Nucleus accumbens (tissue), 56 donors: ENCODE measurements at places on chromosomes 1 and 21.

GRCh38 chr1:24966724-24967346 is 36.8 kb upstream of the RUNX3 start:
- no peak for DNase-seq

GRCh38 chr1:200905411-200906052 is 10.8 kb downstream of the INAVA start:
- no peak for DNase-seq

GRCh38 chr1:23732363-23733224 is 10.7 kb upstream of the ELOA start:
- no peak for DNase-seq

- no peak for DNase-seq
Measured at GRCh38 chr1:117607471-117607870, 1.6 kb downstream of the TENT5C start.

DNA sequence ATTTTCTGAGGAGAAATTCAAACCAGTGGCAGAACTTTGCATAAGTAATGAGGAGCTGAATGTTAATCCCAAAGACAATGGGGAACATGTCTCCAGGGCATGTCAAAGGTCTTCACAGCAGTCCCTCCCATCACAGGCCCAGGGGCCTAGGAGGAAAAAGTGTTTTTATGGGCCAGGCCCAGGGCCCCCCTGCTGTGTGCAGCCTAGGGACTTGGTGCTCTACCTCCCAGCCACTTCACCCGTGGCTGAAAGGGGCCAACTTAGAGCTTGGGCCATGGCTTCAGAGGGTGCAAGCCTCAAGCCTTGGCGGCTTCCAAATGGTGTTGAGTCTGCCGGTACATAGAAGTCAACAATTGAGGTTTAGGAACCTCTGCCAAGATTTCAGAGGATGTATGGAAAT is 854.0 kb downstream of the LRRIQ3 start:
- DNase-seq, result no peak

- DNase-seq, result no peak
Measured at GRCh38 chr1:51902456-51902855, 23.9 kb upstream of the NRDC start.

DNA sequence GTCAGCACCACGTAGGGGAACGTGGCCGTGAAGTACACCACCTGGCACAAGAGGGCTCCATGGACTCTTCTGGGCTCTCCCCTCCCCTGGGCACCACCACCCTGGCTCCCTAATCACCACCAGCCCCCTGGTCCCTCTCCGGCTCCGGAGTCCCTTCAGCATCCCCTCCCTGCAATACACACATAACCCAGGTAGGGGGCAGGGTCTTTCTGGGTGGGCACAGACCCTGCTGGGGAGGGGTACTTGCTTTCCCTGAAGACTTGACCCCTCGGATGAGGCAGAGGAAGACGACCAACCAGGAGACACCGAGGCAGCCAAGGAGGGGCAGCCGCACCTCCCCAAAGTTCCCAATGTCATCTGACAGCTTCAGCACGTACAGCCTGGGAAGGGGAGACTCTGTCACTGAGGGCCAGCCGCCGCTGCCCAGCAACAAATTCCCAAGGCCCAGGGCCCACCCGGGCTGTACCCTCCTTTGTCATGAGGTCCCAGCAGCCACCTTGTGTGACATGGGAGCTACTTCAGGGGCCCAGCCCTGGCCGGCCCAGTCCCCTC is 11.3 kb downstream of the CCDC24 start:
- no peak for DNase-seq

GRCh38 chr21:15204970-15205286 is 140.1 kb upstream of the NRIP1 start:
- no peak for DNase-seq

GRCh38 chr1:165109013-165109412 is 247.5 kb downstream of the LMX1A start:
- DNase-seq, result no peak

DNA sequence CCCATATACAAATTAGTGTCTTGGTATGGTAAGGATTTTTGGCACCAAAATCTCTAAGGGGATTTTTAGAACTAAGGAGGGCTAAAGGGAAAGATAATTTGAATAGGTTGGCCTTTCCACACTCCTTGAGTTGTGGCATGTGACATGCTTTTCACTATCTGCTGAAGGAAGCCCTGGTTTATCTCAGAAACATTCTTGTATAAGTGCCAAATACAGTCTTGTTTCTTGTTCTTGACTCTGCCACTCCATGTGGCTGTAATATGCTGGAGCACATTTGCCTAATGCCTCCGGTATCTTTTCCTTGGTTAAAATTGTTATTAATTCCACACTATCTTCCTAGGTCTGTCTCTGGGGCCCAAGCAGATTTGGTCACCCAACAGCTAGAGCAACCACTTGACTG is 457.0 kb downstream of the USP25 start:
- no peak for DNase-seq

DNA sequence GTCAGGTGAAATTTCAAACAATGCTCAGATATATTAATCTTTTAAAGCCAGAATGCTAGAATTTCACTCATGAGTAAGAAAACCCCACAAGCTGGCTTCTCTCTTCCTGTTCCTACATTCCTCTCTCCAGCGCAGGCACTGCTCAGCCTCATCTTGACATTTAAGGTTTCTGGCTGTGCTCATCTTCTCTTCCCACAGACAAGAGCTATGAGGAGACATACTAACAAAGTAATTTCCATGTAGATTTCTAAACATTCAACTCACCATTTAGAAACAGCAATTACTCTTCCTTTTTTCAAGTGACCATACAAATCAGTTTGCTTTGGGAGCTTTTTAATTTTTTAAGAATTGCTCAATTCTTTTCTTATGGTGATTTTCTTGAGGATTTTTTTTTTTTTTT is 7.8 kb upstream of the LRRC8D start:
- DNase-seq, result no peak

- no peak for DNase-seq
Measured at GRCh38 chr1:66206563-66207144, 327.3 kb upstream of the SGIP1 start.

GRCh38 chr1:39142401-39143060 is 62.0 kb upstream of the MACF1 start:
- no peak for DNase-seq

- peak; percentile 84 for DNase-seq
Measured at GRCh38 chr1:44500181-44501046, 95.4 kb downstream of the RNF220 start.

- no peak for DNase-seq
Measured at GRCh38 chr1:52345252-52345651, 20.8 kb downstream of the CC2D1B start.

GRCh38 chr1:75980972-75981897 is 49.0 kb upstream of the ASB17 start:
- no peak for DNase-seq

- no peak for DNase-seq
Measured at GRCh38 chr1:61237659-61238358, 155.4 kb downstream of the NFIA start.

DNA sequence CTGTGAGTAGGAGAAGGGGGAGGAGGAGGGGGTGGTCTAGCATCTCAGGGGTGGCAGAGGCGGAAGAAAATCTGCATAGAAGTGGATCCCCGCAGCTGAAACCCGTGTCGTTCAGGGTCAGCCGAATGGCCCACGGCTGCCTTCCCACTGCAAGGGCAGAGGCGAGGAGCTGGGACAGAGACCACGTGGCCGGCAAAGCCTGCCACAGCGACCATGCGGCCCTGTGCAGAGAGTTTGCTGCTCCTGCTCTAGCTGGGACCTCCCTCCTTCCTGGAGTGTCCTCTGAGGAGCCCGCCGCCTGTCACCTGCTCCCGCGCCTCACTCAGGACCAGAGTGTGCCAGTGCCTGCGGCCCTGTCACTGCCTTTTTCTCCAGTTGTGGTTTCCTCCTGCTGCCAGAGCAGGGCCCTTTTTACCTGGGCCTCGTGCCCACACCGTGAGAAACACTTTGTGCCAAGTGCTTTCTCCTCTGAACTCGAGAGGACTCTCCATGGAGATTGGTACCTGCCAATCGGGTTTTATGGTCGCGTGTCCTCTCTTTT is 5.4 kb upstream of the TRPM2 start:
- no peak for DNase-seq

DNA sequence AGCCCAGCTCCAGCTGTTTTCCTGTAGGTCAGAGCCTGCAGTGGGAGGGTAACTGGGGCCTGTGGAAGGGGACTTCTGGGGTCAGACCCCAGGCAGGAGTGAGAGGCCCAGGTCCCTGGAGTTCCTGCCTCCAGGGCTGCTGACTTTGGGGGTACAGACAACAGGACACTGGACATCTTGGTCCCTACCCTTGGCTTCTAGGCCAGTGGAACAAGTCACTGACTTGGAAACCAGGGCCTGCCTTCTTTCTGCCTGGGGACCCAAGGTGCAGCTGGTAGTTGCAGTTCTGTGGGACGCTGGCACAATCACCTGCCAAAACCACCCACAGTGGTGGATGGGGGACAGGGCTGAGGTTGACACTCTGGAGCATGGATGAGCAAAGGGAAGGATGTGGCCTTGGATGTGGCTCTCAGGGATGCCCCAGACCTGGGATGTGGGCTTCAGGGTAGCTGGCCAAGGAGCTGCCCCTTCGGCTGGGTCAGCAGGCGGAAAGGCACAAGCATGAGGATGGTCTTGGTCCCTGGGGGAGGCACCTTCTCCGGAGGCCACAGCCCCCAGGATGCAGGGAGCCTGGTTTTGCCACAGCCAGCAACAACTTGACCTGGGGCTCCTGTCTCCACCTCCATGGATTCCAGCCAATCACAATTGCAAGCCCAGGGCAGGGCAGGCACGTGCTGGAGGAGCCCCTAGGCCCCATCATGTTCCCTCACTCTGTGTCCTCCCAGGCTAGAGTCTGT is 5.8 kb downstream of the JMJD4 start:
- DNase-seq, result no peak

- no peak for DNase-seq
Measured at GRCh38 chr1:184595596-184595995, 159.1 kb downstream of the EDEM3 start.

GRCh38 chr1:160375788-160376524 is 9.1 kb downstream of the NHLH1 start:
- no peak for DNase-seq

DNA sequence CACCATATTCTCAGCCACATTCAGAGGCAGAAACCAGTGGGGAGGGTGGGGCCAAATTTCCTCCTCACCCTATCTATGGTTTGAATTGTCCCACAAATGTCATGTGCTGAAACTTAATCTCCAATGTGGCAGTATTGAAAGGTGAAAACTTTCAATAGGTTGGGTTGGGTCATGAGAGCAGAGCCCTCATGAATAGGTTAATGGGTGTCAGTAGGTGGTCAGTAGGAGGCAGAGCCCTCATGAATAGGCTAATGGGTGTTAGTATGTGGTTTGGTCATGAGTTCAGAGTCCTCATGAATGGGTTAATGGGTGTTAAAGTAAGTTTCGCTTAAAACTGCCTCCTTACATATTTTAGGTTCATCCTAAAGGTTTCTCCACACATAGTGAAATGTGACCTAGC is 170.0 kb downstream of the FCRL5 start:
- no peak for DNase-seq

DNA sequence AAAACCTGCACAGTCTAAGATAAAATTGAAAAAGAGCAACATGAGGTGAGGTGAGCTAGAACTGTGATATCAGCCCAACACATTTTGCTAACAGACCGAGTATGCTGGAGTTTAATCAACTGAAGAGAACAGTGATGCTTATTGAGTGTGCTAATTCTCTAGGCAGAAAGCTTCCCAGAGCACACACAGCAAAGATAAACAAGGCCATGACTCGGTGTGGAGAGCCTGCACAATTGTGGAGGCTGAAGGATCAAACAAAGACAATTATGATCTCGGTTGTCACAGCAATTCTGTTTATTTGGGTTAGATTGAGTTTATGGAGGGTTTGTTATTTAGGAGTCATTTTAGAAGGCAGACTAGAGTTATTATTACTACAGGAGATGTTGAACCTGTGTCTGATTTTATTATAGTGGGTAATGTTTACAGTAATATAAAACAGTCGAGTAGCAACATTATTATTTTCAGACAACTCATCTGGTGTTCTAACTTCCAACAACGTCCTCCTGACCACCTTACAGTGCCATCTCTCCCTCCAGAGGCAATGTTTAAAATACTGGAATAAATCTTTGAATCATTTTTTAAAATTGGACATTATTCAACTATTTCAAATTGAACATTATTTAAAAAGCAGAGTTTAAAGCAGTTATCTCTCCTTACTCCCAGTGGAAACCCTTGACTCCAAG is 40.2 kb downstream of the DPT start:
- DNase-seq, result no peak

DNA sequence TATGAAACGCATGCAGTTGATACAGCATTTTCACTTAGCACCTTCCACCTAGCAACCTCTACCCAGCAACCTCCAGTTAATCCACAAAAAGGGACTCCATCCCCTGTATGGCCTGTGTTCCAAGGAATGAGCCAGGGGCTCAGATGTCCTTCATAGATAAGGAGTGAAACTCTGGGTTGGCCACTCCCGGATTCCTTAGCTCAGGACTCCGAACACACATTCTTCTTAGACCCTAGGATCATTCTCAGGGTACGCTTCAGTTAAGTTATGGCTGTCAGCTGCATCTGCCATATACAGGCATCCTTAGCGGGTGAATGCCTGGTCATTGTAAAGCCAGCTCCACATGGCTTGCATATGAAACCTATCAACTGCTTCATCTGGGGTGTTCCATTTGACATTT is 15.9 kb upstream of the IFI6 start:
- no peak for DNase-seq

GRCh38 chr1:94602316-94602715 is 60.8 kb upstream of the F3 start:
- no peak for DNase-seq

DNA sequence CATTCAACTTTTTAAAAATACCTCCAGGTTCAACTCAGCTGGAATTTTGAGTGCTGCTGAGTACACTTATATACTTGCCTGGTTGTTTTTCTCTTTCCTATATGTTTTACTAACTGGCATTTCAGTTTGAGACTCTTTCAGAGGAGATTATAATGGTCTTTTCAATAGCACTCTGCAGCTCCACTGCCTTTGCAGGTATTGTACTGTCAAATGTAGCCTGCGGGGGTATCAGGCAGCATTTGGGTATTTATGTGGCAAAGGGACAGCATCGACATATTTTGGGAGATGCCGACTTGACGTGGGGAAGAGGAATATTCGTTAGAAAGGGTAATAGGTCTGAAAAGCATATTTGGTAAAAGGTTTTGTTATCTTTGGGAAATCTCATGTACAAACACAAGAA is 11.1 kb upstream of the TGFBR3 start:
- no peak for DNase-seq

DNA sequence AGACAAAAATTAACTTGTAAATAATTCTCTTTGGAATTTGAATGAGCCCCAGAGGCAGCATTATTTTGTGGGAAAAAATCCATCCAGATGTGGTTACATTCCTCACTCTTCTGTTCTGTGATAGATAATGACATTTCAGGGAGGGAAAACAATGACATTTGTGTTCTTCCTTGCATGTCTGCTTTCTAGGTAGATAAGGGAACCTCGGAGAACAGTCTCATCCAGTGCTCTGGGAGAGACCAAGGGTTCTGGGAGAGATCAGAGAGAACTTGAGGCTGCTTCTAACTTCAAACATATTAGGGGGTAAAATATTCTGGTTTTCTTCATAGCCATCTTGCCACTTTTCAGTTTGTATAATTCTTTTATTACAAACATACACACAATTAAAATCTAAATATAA is 269.2 kb downstream of the NEGR1 start:
- DNase-seq, result no peak
